ENCODE measurements at places on chromosomes 11 and 22. TPM values are rescaled to one million over a fixed set of nuclear protein-coding genes. Genes with fewer than 3 reads are reported as not detected.

The OR4D5 gene
- polyA plus RNA-seq, result not detected

The CTSD gene
- polyA plus RNA-seq, result 176 TPM

The CCDC188 gene
- polyA plus RNA-seq, result not detected

The PGA4 gene
- not detected for polyA plus RNA-seq

The GALNT18 gene
- not detected for polyA plus RNA-seq

The RTN4R gene
- 5.6 TPM for polyA plus RNA-seq

The SMARCB1 gene
- polyA plus RNA-seq, result 45.0 TPM

The OR52H1 gene
- polyA plus RNA-seq, result not detected

The TTC36 gene
- polyA plus RNA-seq, result 0.19 TPM

The PGA3 gene
- not detected for polyA plus RNA-seq

The PTPN5 gene
- not detected for polyA plus RNA-seq

The IL18 gene
- polyA plus RNA-seq, result 0.16 TPM

The MRPL49 gene
- polyA plus RNA-seq, result 78.9 TPM

The KRTAP5-1 gene
- polyA plus RNA-seq, result not detected

The SLC7A4 gene
- polyA plus RNA-seq, result 0.99 TPM

The MEI1 gene
- 153 TPM for polyA plus RNA-seq

The FAM168A gene
- 5.0 TPM for polyA plus RNA-seq

The NPTXR gene
- 1.1 TPM for polyA plus RNA-seq

The KRTAP5-7 gene
- polyA plus RNA-seq, result not detected

The GGTLC3 gene
- polyA plus RNA-seq, result 0.49 TPM

The CCDC157 gene
- polyA plus RNA-seq, result 2.5 TPM

The KRTAP5-10 gene
- not detected for polyA plus RNA-seq

The MISFA gene
- not detected for polyA plus RNA-seq

The C11orf16 gene
- 0.09 TPM for polyA plus RNA-seq

The MIEF1 gene
- polyA plus RNA-seq, result 22.2 TPM

The UCP3 gene
- 0.76 TPM for polyA plus RNA-seq

The MLC1 gene
- polyA plus RNA-seq, result 1.8 TPM

The OTOG gene
- polyA plus RNA-seq, result not detected

The APOBEC3H gene
- polyA plus RNA-seq, result not detected

The MFNG gene
- polyA plus RNA-seq, result 290 TPM

The TENM4 gene
- polyA plus RNA-seq, result not detected

All from naive thymus-derived CD8-positive, alpha-beta T cell (primary cell).